ENCODE measurements at places on chromosomes 12 and 14.

DNA sequence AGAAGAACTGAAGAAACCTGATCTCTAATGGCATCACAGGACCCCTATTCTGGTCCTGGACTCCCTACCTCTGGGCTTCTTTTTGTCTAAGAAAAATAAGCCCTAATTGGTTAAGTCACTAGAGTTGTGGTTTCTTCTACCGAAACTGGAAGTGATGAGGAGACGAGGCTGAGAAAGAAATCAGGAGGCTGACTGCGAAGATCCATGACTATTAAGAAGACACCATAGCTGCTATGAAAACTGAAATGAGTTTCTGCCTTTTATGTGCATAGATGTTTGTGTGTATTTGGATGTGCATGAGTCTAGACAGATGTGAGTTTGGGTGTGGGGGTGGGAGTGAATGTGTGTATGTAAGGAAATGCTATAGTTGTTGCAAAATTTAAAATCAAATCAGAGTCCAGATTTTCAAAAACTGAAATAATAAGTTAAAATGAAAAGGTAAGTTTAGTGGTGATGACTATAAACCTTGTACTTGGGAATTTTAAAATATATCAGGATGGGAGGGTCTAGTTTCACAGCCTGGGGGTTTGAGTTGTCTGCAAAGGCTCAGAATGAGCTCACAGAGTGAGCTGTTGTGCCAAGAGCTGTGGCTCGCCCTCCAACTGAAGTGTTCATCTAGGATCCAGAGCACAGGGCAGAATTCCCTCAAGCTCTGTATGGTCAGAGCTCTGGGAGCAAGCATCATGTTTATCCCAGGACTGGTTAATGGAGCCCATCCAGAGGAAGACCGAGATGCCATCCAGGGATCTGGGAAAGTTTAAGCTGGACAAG, 94.9 kb downstream of the VCPKMT start:
- no peak for DNase-seq

GRCh38 chr12:12273291-12273957, 6.6 kb upstream of the LRP6 start:
- no peak for DNase-seq

GRCh38 chr14:34569750-34570149, 30.2 kb upstream of the EAPP start:
- DNase-seq, result no peak

- DNase-seq, result no peak
These were observed 297.1 kb downstream of the PDZRN4 start for GRCh38 chr12:41485203-41485602.

DNA sequence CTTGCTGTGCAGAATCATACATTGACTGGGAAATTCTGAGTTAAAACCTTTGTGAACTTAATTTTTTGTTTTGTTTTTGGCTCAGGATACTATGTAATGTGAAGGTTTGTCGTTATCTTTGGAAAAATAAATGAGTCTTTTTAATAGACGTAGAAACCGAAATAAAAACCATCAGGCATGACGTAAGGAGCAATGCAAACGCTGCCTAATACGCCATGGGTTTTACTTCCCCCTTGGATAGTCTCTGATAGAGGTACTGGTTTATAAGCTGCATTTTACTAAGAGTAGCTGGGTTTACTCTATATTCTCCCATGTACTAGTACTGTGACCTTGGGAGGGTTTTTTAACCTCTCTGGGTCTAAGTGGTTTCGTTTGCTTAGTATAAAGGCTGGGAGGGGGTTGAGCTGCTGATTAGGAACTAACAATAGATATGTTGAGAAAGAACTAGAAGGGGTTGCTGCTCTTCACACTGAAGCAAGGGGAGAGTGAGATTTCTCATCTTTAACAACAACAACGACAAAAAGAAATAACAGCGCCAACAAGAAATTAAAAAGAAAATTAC, 66.8 kb upstream of the SLCO1C1 start:
- no peak for DNase-seq

- no peak for DNase-seq
These were observed 596.1 kb downstream of the VRK1 start for GRCh38 chr14:97393244-97393643.

DNA sequence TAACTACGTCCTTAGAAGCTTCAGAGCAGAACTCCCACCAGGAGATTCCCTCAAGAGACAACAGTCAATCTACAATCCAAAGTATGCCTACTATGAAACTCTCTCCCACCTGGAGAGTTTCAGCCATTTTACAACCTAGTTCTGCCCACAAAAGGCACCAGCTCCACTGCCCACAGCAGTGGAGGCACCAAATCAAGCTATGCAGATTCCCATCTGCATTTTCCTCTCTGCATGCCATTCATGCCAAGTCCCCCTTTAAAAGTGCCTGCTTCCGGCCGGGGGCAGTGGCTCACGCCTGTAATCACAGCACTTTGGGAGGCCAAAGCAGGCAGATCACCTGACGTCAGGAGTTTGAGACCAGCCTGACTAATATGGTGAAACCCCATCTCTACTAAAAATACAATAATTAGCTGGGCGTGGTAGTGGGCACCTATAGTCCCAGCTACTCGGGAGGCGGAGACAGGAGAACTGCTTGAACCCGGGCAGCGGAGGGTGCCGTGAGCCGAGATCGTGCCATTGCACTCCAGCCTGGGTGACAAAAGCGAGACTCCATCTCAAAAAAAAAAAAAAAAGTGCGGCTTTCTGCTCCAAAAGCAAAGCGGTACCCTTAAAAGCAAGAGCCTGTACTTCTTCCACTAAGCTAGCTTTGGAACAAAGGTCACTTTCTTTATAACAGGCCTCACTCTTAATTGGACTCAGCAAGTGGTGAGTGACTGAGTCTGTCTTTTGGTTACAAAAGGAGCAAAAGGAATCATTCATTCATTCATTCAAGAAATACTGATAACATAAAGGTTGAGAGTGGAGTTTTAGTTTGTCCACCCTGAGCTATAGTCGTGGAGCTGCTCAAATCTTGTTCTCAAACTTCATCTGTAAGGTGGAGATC, 10.1 kb upstream of the DLGAP5 start:
- no peak for DNase-seq

GRCh38 chr12:46531059-46531785, 158.6 kb upstream of the SLC38A2 start:
- no peak for DNase-seq

DNA sequence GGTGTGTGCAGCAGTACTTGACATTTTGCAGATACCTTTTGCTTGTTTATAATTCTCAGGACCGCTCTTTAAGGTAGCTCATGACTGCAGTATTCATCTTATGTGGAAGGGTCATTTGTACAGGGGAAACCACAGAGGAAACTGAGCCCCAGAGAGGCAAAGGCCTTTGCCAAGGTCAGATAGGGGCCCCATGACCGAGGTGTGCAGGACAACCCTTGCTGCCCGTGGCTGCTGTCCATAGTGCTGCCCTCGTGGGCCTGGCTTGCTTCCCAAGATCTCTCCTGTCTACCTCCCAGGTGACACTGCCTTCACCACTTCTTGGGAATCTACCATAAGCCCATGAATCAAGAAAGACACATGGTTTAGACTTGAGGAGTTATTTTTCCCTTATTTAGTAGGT, 198.7 kb upstream of the BCL2L14 start:
- no peak for DNase-seq

DNA sequence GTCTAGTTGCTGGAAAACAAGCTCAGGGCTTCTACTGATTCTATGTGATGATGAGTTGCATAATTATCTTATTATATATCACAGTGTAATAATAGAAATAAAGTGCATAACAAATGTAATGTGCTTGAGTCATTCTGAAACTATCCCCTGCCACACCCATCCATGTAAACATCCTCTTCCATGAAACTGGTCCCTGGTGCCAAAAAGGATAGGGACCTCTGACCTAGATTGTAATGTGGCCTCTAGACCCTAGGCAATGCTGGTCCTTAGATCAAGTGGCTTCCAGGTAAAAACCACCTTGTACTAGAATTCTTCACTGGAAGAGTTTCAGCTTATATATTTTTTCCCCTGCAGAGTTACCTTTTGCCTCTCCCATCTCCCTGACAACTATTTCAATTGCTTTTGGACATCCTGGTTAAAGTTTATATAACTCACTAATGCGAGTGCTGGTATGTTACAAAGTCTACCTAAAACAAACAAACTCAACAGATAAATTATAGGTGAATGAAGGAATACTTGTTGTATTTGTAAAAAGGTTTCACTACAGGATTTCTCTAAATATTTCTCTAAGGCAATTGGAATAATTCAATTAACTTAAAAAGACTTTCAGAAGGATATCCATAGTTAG, 462.5 kb downstream of the NAV3 start:
- DNase-seq, result no peak

DNA sequence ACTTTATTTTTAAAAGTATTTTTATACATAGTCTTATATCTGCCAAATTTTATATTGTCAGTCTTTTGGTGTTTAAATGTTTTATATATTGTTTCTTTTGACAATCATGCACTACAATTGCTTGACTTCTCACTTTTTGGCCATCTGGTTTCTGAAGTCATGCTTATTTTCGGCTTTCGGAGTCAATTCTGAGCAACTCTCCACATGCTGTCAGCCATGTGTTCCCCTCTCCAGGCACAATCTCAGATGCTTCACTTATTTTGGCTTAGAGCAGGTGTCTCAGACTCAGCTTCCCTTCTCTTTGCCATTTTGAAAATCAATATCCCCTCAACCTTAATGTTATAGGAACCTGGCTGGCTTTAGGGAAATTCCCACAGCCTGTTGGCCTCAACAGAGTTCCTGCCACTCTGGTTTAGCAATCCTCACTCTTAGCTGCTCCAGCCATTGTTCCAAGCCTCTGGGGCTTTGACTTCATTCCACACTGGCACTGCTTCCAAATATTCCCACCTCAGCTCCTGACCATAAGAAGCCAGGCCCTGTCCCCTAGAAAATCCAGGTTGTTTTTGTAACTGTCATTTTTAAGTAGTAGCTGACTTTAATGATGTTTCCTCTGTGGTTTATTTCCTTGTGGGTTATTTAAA, 125.5 kb upstream of the FAR2 start:
- no peak for DNase-seq

DNA sequence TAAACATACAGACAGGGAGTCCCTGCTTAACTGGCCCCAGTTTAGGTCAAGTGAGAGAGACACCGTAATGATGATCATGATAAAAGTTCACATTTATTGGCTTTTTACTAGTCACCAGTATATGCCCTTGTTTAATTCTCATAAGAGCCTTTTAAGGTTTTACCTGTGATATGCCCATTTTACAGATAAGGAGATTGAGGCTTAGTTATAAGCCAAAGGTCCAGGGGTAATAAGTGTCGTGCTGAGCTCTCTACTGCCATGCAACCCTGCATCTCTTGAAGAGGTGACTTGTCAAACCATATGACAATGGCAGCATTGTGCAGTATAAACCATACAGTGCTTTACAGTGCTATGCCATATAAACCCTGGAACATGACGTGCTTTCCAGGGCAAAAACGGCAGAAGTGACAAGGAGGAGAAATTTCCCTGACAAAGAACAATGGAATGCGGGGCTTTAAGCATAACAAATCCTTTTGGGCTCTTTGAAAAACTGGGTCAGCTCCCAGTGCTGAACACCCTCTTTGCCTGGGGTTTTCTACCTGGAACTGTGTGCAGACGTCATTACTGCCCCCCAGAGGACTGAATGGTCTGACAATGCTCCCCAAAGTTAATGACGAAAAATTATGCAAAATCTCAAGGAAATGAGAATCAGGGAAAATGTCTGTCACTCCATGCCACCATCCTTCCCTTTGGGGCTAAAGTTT, 59.7 kb upstream of the C14orf132 start:
- DNase-seq, result no peak

DNA sequence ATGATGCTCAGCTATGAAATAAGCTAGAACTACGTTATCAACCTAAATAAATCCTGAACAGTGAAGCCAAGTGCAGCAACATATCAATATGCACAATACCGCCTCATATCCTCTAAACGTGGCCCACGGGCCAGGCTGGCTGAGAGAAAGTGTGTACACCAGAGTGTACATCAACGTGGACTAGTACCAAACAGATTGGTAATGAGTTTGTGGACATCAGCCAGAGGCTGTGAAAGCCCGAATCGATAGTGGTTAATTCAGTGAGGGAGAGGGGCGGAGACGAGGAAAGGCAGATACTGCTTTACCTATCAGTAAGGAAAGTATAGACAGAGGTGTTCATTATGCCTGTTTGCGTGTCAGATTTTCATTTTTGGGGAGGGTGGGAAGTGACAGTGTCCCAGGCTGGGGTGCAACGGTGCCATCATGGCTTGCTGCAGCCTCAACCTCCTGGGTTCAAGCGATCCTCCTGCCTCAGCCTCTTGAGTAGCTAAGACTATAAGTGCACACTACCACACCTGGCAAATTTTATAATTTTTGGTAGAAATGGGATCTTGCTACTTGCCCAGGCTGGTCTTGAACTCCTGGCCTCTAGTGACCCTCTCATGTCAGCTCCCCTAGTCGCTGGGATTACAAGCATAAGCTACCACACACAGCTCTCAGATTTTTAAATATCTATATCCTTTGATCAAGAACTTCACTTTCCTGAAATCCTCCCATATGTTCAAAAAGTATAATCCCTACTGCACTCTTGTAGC, 50.1 kb downstream of the ANAPC7 start:
- no peak for DNase-seq

- no peak for DNase-seq
These were observed 33.3 kb downstream of the RAD52 start for GRCh38 chr12:916240-916639.

DNA sequence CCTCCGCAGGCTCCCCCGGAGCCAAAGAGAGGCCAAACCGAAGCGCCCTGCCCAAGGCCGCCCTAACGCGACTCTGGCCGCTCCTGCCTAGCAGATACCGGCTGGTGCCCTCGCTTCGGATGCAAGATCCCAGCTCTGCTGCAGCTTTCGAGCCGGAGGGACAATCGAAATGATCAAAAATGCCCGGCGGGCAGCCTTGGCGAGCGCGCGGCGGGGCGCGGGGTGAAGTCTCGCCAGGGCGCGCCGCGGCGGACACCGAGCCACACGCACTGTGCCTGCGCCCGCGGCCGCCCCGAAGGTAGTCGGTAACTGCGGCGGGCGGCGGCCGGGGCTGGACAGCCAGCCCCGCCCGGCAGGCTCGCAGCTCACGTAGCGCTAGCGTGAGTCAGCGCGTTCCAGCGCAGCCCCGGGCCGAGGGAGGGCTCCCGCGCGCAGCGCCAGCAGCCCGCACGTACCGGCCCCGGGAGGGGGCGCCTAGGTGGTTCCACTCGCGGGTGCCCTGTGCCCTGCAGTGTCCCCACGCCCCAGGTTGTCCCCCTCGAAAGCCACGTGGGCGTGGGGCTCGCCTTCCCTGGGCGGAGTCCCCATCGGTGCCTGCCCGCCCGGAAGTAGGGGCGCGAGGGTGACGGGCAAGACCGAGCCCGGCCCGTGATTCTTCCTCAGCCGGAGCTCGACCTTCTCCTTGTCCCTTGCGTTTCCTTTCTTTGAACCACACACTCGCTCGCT, 109.2 kb upstream of the EGLN3 start:
- no peak for DNase-seq

DNA sequence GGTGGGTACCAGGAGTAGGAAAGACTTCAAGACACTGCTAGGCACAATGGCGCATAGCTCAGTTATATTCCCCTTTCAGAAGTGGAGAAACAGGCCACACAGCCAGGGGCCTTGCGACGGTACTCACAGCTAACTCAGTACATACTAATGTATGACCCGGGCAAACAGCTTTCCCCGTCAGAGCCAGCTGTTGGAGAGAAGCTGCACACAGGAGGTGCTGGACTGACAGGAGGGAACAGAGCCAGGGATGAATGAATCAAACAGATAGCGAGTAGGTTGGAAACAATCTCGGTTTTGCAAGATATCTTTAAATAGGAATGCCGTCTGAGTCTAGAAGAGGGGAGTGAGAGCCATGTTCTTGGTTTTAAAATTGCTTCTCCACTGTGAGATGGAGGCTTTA, 45.5 kb downstream of the PRIMA1 start:
- no peak for DNase-seq

- no peak for DNase-seq
These were observed 141.9 kb downstream of the BTG1 start for GRCh38 chr12:92003701-92004100.

GRCh38 chr12:20383612-20384011, 15.3 kb downstream of the PDE3A start:
- no peak for DNase-seq
